ENCODE measurements at places on chromosomes 13 and 19.

- no peak for DNase-seq
Measured at GRCh38 chr19:38135150-38135998, 88.6 kb downstream of the DPF1 start.

- DNase-seq = no peak
Measured at GRCh38 chr13:36342715-36343114, 3.5 kb downstream of the SPART start.

- DNase-seq = no peak
Measured at GRCh38 chr13:58329746-58330145, 698.2 kb downstream of the PCDH17 start.

GRCh38 chr19:41225238-41226052, 6.4 kb downstream of the AXL start:
- peak; percentile 60 for DNase-seq

DNA sequence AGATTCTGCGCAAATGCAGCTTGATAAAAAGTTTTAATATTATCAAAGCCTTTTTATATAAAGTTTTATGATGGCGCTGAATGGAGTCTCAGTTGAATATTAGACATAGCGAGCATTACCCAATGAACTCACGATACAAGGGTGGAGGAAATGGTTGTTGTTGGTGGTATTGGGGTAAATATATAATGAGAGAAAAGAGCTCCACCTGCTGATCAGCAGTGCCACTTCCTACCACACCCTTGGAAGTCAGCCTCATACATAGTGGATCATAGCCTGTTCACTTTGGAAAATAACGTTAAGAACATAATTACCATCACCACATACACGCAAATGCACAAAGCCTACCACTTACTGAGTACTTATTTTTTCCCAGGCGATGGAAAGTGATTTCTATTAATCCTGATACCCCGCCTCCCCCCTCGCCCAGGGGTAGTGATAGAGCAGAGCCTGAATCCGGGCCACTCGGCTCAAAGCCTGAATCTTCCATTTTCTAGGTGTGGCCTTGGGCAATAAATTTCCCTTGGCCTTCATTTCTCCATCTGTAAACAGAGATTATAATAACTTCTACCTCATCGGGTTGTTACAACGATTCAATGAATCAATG, 358.3 kb downstream of the KLF5 start:
- DNase-seq = no peak

All from H9 (cell line).